ENCODE measurements at places on chromosomes 7 and 10.
A peak's percentile ranks its signal among the peaks of the same experiment; 100 is the strongest.

DNA sequence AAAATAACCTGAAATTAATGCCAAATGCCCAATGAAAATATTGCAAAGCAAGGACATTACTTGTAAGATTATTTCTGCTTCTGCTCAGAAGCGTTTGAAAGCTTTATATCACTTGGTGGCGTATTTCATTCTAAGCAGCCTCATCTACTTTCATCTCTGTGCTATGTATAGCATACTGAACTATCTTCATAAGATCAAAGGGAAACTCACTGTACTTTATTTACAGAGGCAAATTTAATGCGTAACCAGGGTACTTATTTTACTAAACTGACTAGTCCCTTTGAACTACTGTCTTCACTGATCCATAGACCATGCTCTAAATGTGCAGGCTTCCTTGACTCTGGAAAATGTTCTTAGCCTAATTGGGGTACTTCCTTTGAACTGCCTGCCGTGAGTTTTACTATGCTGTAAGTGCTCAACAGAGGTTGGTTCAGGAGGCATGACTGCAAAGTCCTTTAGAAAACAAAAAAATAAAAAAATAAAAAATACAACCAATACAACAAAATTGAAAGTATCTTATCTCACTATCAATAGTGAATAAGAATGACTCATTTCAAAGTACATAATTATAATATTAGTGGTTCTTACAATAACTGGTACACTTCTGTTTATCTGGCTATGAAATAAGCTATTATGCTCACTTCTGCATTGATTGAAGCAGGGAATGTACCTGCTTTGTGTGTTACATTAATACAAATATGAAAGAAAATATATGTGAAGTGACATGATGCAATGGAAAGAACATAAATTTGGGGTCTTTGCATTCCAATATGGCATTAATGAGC is 41.0 kb upstream of the TSPAN12 start:
- DNase-seq = no peak

DNA sequence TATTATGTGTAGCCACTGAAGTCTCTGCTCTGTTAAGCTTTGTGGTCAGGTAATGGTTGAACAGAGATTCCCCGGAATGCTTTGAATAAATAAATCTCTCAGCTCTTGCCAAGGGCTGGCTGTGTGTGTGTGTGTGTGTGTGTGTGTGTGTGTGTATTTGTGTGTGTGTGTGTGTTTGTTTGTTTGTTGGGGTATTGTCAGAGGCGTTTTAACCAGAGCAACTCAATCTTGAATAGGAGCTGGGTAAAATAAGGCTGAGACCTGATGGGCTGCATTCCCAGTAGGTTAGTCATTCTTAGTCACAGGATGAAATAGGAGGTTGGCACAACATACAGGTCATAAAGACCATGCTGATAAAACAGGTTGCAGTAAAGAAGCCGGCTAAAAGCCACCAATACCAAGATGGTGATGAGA is 256.2 kb upstream of the CACNA2D1 start:
- DNase-seq = no peak

DNA sequence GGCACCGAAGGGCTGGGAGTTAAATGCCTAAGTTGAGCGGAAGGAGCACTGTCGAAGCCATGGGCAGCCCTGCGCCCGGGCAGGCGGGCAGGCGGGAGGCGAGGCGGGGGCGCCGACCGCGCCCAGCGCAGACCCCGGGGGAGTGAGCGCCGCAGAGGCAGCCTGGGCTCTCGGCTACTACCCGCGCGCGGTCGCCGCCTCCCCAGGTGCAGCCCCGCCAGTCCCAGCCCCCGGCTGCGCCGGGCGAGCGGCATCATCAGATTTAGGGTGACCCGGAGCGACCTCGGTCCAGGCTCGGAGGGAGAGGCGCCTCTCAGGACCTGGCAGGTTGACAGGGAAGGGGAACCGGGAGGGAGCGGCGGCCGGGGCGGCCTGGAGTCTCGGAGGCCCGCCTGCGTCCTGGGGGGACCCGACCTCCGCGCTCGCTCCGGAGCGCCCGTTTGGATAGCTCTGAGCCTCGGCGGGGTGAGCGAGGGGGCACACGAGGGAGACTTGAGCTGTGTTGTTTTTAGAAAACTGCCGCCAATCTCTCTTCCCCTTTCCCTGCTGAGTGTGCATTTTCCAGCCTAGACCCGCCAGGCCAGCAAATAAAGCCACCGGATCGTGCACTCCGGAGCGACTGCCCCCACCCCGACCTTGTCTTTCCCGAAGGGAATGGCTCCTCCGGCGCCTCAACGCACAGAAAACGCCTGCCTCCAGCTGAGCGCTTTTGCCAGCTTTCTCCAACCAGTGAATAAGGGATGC is 2.3 kb upstream of the NRP1 start:
- DNase-seq = no peak

GRCh38 chr10:94075506-94075905 is 81.8 kb downstream of the PLCE1 start:
- DNase-seq = no peak

DNA sequence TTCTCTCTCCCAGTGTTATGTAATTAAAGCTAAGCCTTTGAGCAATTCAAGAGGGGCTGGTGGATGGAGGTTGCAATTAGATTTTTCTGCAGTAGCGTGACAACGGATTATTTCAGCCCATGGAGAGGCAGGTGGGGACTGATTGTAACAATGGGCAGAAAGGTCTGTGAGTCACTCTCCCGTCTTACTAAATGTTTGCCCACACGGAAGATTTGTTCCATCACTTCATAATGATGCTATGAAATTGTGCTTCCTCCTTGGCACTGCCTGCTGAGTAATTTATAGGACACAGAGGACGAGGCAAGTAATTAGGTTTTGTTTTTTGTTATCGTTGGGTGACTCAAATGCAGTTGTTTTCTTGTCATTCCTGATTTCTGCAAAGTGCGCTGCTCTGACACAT is 594.5 kb upstream of the DPP6 start:
- no peak for DNase-seq

- DNase-seq = no peak
Measured at GRCh38 chr7:37921876-37922275, 1.4 kb downstream of the EPDR1 start.

DNA sequence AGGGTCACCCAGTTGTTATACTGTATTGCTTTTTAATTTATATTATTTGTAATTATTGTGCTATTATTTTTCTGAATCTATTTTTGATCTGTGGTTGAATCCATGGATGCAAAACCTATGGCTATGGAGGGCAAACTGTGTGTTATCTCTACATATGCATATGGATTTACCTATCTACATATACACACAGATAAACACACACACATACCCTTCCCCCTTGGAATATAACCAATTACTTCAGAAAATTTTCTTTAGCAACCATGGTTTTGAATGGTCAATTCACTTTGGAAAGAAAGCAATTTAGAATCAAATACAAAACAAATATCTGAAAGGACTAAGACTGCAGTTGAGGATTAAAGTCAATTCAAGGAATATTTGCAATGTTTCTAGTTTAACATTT is 39.1 kb downstream of the MTPN start:
- DNase-seq = no peak

GRCh38 chr10:43452356-43452914 is 15.5 kb downstream of the ZNF487 start:
- DNase-seq = no peak

DNA sequence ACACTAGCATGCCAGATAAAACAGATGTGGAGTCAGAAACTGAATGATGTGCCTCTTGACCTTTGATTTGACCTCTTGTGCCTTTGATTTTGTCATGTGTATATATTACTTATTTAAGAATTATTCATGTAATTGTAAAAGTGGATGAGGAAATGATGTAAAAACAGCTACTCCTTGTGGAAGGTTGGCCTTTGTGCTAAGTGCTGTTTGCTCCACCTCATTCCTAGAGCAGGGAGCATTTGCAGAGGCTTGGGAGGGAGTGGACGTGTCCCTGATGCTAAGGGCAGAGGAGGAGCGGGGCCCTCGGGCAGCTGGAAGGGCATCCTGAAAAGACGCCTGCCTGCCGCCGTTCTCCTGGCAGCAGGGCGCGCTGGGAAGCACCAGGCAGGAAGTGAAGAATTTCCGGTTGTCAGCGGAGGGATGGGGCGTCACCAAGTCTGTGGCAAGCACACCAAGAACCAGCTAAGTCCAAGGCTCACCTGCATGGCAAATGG is 197.6 kb upstream of the ZNF32 start:
- DNase-seq = peak; percentile 8

DNA sequence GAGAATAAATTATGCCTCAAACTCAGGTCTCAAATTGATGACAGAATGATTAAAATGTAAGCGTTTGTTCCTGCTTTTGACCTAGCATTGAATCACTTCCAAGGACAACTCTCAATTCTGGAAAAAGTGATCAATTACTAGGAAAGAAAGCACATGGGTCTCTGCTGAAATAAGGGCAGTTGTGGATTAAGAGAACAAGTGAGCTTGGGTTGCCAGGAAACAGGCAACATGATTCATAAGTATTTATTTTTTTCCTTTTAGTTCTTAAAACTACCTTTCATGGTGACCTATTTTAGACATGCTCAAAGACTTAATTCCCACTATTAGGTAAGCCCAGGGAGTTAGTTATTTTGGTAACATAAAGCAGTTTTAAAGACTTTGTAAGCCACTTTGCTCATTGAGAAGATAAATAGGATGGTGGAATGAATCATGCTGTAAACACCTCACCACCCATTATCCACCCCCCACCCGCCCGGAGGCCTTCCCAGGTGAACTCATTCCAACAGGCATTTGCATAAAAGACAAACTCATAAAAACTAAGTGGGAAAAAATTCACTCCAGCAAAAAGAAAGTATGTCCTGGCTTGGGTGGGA is 728.3 kb downstream of the SORCS1 start:
- DNase-seq = no peak

- DNase-seq = peak; percentile 89
Measured at GRCh38 chr10:133608855-133609254, 17.7 kb downstream of the FRG2B start.

DNA sequence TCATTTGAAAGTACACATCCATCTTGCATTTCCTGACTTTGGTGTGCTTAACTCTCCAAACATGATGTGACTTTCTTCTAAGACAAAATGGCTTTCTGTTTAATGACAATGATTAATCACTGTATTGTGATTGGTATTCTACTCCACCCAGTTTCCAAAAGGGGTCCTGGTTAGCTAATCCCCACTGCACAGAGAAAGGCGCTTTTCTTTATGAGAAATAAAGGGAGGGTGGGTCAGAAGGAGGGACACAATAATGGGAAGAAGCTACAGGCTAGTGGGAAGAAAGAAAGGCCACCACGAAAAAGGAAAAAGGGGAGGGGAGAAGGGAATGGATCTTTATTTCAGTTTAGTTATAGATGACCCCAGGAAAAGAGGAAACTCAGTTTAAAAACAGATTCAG is 69.2 kb downstream of the PRTFDC1 start:
- DNase-seq = no peak

- DNase-seq = peak; percentile 51
Measured at GRCh38 chr7:116210345-116211005, at the start of gene TES. TES (plus strand) TSS chr7:116210539; CDS start chr7:116210708, 169 bp downstream.

GRCh38 chr7:7819442-7820247 is 101.2 kb upstream of the RPA3 start:
- DNase-seq = no peak

GRCh38 chr10:15122477-15123030 is 25.4 kb downstream of the RPP38 start:
- DNase-seq = no peak

- no peak for DNase-seq
Measured at GRCh38 chr7:32033006-32033405, 37.2 kb downstream of the PDE1C start.

DNA sequence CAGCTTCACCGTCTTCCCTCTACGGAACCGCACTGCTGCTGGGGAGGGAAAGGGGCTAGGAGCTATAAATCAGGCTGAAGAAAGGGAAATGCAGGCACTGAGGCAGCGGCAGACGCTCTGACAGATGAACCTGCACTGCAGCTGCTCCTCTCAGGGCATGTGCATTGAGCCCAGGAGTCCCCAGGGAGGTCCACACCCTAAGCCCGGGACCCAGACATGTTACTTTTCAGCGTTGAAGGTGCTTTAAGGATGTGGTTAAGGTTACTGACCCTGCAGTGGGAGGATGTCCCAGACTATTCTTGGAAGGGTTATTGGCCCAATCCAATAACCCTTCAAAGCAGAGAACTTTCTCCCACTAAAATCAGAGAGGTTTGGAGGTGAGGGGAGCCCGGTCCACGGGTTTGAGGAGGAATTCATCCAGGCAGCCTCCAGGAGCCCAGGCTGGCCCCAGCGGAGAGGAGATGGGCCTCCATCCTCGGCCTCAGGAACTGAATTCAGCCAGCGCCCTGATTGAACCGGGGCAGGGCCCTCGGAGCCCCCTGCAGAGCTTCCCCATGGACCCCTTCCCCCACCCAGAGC is 75.4 kb downstream of the ADARB2 start:
- DNase-seq = no peak

DNA sequence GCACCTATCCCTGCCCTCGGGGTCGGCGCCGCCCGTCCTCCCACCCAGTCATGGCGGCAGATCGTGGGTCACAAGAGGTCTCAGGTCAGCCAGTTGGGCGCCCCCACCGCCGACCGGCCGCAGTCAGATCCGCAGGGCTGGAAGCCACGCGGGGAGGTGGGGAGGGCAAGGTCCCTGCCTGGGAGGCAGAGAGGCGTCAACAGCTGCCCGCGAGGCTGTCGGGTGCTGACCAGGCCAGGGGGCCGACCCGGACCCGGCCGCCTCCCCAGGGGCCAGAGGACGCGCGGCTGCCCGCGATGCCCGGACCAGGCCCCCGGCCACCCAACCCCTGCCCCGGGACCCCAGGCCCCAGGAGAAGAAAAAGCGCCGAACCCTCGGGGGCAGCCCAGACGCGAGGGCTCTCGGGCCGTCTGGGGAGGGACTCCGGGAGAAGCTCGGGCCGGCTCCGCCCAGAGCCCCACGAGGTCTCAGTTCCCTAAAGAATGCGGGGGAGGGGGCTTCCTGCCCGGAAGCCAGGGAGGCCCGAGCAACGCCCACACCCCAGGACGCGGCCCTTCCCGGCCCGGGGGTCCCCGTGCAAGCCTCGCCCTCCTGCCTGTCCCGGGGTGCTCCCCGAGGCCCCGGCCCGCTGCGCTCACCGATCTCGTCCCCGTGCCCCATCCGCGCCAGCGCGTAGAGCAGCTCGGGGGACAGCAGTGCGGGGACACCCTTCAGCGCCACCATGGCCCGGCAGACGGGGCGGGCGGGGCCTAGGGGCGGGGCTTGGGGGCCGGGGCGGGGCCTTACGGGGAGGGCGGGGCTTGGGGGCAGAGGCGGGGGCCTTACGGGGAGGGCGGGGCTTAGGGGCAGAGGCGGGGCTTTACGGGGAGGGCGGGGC is at the start of gene FUOM:
Gene FUOM (minus strand): TSS at position 735 of the 877 bp plus-strand sequence. CDS start 12 bp downstream, at position 723.
- DNase-seq = peak; percentile 90

- no peak for DNase-seq
Measured at GRCh38 chr10:43949351-43949750, 300.7 kb upstream of the ZNF32 start.

- no peak for DNase-seq
Measured at GRCh38 chr10:62166331-62167131, 102.1 kb downstream of the RTKN2 start.

Data from Kasumi-1 (cell line).